ENCODE measurements at places on chromosomes 2 and 18.

- DNase-seq = no peak
These were observed 278.9 kb upstream of the TCF4 start for GRCh38 chr18:55866886-55867285.

GRCh38 chr2:63124218-63124617 lies 73.6 kb downstream of the OTX1 start:
- no peak for DNase-seq

DNA sequence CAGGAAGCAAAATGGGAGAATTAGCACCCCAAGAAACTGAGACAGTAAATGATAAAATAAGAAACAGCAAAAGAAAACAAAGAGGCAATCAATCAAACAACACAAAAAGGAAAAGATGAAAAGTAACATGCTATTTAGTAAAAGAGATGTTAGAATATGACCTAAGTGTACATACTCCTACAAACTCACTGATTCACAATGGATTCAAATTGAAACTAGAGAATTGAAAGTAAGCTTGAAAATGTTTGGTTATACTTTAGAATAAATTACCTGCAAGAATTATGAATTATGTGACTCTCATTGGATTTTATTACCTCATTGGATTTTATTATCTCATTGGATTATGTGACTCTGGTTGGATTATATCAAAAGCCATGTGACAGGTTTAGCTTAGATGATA lies 22.8 kb upstream of the CCNYL1 start:
- DNase-seq = no peak

- DNase-seq = no peak
These were observed 21.1 kb downstream of the RHOB start for GRCh38 chr2:20467789-20468548.

- no peak for DNase-seq
These were observed 28.8 kb downstream of the INPP5D start for GRCh38 chr2:233088972-233089345.

GRCh38 chr2:220775856-220776488 lies 796.1 kb downstream of the EPHA4 start:
- DNase-seq = no peak

GRCh38 chr2:165431014-165431413 lies 38.5 kb upstream of the CSRNP3 start:
- DNase-seq = no peak

- no peak for DNase-seq
These were observed 83.6 kb upstream of the OTX1 start for GRCh38 chr2:62966991-62967390.

GRCh38 chr18:36693931-36694620 lies 134.7 kb downstream of the TPGS2 start:
- DNase-seq = no peak

DNA sequence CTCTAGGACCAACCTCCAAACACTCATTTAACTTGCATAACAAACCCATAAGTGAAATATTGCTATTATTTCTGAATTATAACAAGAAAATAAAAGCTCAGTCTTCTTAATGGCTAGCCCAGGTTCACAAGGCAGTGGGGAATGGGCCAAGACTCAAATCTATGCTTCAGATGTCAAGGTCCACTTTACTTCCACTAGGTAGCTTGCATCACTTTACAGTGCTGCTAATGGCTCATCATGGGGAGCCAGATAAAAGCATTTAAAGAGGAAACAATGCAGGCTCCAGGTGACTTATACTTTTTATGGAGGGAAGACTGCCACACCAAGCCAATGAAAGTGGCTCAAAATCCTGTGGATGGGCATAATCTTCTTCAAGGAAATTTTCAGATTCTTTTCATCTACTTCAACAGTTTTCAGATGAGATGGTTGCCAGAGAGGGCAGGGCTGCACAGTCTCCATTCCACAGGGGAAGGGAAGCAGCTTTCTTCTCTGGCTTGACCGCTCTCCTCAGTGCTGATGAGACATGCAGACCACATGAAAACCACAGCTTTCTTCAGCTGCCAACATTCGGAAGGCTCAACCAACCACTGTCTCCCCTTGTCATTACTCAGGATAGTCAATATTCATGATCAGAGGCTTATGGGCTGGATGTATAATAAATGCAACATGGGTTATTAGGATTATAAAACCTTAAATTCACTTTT lies 361.9 kb upstream of the MEX3C start:
- DNase-seq = no peak

DNA sequence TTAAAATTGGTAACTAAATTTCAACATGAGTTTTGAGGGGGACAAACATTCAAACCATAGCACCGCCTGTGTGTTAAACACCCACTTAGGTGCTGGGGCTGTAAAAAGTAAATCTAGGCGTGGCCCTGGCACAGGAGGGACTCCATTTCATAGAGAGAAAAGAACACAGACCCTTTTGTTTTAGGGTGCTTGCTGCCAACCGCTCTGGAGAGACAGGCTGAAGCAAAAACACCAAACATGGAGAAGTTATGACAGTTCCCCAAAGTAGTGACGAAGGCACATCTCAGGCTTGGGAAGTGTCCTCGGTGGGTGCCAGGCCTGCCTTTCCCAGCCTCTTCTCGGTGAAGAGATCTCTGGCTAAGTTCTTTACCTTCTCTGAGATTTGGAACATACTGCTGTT lies 5.1 kb downstream of the ACTG2 start:
- no peak for DNase-seq

GRCh38 chr18:54995421-54996143 lies 36.3 kb upstream of the CCDC68 start:
- no peak for DNase-seq

DNA sequence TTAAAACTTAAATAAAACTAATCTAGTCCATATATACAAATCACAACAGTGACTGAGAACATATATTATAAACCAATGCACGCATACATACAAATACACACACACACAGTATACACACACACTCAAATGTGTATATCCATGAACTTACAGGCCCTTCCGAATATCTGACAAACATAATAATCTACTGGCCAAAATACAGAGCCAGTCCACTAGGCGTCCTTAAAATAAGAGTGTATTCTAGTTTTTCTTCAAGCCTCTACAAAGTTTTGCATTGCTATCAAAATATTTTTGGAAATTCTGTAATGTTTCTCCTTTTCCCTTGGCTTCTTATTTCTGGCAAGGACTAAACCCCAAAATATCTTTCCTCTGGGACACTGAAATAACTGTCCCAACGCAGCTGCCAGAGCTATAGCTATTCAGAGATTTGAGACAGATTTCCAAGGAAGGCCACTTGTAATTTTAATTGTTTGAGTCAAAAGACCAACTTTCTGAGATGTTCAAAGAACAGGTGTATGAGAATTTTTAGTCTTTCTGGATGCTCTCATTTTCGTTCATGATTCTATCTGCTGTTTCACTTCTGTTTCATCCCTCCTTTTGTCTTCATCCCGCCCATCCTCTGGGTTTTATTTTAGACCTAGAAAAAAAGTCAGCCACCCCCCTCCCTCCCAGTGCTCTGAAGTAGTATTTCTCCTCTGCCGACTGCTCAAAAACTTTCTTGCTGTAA lies 24.1 kb upstream of the SP3 start:
- DNase-seq = no peak

GRCh38 chr18:361941-362310 lies 94.1 kb upstream of the THOC1 start:
- DNase-seq = no peak

GRCh38 chr2:23404426-23404825 lies 19.4 kb downstream of the KLHL29 start:
- DNase-seq = no peak

Measured in stimulated activated naive CD8-positive, alpha-beta T cell treated with anti-CD3 and anti-CD28 coated beads, Interleukin-15, Interleukin-2, amounts not matched to agents 100 U/mL and 50 U/mL, for 24 hours (primary cell).